IMR-90 (cell line): ENCODE measurements at places on chromosomes 1 and 21. TPM values are rescaled to one million over a fixed set of nuclear protein-coding genes. Genes with fewer than 3 reads are reported as not detected.

DNA sequence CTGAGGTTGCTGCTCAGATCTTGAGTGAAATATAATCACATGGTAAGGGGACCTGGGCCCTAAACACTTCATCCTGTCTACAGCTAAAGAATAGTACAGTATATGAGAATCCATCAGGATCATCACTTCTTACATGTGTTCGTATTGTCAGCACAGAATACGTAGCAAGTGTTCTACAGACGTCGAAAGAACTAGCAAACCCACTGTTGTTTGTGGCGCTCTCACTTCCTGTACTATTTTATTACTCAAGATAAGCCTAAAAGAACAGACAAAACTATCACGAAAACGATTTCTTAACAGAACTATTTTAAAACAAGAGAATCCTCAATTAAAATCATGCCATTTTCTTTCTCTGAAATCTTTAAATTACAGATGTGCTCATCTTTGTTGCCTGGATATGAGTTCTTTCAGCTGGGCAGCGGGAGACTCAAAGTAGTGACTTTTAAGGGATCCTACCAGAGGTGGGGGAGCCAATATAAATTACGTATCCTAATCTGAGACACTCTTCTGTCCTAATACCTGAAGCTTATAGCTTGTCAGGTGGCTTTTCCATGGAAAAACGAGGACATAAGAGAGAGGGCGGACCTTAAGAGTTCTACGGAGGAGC is 724 bp downstream of the ST7L start:
- DNase-seq = peak; percentile 44

GRCh38 chr1:168303716-168304540 is 23.3 kb downstream of the TBX19 start:
- no peak for DNase-seq

DNA sequence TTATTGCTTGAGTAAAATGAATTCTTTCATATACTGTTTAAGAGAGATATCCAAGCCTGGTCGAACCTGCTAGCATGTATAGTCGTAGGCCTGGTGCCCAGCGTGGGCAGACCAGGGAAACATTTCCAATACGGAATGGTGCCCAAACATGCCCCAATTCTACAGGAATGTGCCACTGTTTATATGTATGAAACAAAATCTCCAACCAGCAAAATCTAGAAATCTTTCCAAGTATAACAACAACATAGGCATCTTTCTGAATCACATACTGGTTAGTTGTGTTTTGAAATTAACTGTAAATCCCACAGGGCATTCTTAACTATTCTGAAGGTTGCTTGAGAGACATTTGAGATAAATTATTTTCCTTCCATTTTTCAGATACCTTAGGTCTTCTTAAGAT is 17.0 kb upstream of the ABCD3 start:
- DNase-seq = no peak

DNA sequence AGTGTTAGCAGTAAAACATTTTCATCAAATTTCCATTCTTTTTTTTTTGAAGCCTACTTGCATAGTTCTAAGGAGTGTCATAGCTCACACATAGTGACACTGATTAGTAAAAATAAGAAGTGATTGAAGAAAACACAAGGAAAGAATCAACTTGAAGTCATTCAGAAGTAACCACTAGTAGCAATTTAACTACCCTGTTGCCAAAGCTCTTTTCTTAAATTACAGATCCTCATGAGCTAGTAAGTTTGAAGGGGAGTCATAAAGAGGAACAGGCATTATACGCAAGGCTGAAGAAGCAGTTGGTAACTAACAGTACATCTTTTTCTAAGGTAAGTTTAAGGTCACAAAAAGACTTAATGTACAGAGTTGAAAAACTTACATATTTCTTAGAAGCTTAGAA is 332.2 kb downstream of the CHRM3 start:
- DNase-seq = no peak

DNA sequence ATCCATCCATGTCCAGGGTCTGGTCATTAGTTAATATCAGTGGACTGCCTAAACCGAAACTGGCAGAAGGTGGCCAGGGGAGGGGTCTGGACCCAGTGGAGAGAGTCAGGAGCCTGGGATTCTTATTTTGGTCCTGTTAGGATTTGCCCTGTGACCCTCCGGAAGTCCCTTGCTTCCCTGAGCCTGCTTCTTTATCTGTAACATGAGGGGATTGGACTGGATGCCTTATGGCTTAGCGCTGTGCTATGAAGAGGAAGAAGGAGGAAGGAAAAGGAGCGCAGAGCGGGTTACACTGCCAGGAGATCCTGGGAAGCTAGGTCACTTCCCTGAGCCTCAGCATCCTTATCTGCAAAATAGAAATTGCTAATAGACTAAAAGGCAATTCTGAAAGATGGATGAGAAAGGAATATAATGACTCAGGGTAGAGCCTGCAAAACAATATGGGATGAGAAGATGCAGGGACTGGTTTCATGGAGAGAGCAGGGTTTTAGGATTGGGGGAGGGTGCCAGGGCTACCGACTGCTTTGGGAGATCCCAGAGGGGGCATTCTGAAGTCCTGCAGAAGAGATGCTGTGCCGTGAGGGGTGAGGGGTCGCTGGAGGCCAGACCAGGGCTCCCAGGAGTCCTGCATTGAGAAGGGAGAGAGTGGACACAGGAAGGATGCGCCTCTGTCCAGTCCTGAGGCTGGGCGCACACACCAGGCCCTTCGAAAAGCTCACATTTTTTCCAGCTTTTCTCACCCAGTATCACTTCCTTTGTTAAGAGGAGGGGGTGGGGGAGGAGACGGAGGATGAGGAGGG is 460 bp upstream of the ADORA1 start:
- DNase-seq = peak; percentile 4

DNA sequence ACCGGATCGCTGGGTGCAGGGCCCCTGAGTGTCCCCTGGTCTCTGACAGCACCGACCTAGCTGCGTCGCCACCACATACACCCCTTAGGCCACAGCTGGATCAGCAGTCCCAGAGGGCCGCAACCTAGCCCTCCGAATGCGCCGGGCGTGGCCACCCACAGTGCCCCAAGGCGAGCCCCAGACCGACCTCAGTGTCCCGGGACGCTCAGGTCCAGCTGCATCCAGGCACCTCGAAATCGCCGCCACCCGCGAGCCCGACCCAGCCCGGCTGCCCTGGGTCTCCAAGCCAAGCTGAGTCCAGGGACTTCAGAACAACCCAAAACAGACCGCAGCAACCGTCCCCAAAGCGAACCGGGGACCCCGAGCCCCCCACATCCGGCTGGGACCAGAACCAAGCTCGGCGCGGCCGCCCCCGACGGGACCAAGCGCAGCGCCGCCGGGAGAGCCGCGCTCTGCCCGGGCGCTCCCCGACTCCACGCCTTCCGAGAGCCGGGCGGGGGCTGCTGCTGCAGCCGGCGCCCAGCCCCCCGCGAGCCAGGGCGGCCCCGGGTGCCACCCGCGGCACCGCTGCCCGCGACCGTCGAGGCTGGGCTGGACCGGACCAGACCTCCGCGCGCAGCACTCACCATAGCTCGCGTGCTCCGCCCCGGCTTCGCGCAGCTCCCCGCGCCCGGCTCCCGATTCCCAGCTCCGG is 54.6 kb upstream of the ECE1 start:
- no peak for DNase-seq

GRCh38 chr1:198879711-198880306 is 241.0 kb downstream of the PTPRC start:
- no peak for DNase-seq

The CFAP74 gene
- total RNA-seq = not detected in 2 replicates
